ENCODE measurements at places on chromosomes 16 and 17.

- DNase-seq = no peak
Measured at GRCh38 chr17:69967910-69968411, 107.1 kb upstream of the KCNJ16 start.

- no peak for DNase-seq
Measured at GRCh38 chr16:1749152-1750117, 21.9 kb downstream of the NME3 start.

DNA sequence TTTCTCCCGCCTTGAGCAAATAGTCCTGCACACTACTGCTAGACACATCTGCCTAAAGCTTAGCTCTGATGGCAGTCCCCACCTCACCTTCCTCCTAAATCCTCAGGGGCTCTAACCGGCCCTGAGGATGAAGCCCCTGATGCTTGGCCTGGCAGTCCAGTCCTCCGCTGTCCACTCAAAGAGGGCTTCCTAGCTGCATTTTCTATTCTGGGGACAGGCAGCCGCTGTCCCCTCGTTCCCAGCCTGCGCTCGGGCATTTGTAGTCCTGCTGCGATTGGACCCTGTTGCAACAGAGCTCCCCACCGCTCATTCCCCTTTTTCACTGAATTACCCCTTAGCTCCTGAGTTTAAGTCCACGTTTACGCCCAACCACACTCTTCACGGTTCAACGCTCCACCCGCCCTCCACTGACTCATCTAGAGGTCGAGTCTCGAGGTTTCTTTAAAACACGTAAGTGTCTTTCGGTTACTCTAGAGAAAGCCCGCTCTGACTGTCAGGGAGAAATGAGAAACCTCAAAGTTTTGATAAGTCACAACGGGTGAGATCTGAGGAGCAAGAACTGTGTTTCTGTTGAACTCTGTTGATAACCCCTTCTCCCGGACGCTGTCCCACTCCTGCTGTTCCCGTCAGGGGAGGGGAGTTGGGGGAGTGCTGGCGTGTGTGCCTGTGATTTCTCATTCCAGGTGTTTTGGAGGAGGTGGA, 4.5 kb downstream of the CCR7 start:
- no peak for DNase-seq

GRCh38 chr17:50618941-50619340, 15.7 kb upstream of the ABCC3 start:
- no peak for DNase-seq

DNA sequence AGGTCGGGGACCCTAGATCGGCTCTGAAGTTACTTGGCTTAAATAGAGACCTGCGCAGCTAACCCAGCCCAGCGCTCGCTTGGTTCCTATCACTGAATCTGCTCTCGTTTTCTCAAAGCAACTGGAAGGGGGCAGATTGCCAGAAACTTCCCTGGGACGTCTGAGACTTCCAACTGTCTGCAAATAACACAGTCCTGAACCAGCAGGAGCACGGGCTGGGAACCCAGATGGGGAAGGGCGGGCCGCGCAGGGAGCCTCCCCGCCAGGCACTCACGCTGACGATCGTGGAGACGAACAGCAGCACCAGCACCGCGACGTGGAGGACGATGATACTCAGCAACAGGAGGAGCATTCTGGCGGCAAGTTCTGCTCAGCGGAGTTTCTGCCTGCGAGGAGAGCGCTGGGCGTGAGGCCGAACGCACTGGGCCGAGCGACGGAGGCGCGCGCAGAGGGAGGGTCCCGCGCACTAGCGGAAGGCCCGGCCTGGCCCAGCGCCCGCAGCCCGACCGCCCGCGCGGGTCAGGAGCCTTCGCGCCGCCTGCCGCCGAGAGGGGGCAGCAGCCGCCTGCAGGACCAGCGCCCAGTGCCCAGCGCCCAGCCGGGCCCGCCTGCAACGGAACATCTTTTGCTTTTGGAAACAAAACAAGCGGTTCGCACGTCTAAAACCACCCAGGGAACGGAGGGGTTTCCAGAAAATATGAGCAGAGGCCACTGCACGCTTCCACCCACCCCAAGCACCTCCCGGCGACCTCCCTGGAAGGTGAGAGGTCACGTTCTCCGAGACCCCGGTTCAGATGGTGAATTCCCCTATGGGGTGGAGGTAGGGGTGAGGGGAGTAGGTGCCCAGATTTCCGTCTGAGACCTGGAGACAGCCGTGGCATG, 4.5 kb downstream of the PMP22 start:
- DNase-seq = peak; percentile 92

DNA sequence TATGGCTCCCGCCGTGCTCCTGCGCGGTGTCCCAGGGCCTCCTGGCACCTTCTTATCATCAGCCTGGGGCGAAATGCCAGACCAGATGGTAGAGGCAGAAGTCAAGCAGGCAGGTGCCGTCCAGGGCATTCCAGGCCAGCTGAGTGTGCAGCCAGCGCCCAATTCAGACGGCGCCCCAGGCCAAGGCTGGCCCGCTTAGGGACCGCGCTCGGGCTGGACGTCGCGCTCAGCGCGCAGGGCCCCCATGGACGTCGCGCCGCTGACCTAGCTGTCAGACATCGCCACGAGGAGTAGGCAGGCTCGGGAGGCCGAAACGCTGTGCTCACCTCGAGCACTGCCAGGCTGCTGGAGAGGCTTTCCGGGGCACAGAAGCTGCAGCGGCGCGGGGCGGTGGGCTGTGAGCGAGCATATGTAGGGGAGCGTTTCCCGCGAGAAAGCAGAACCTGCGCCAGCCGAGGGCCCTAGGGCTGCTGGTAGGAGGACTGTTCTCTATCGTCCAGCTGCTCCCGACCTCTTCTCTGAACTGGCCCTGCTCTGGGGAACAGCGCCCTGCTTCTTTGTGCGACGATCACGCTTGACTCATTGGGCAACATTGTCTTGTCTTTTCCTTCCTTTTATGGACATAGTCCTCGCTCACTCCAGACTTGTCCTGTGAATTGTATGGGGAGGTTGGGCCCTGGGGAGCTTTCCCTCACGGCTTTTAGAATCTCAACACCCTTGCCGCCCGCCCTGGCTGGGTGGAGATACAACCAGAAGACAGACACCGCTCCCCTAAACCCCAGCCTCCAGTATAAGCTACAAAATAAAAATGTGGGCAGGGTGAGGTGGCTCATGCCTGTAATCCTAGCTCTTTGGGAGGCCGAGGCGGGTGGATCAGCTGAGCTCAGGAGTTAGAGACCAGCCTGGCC, 8.4 kb upstream of the CA4 start:
- peak; percentile 55 for DNase-seq

Data from Right ventricle myocardium superior (tissue), 1 donor.